Astrocyte (in vitro differentiated cells and primary cell): ENCODE measurements at places on chromosomes 5 and 9.

DNA sequence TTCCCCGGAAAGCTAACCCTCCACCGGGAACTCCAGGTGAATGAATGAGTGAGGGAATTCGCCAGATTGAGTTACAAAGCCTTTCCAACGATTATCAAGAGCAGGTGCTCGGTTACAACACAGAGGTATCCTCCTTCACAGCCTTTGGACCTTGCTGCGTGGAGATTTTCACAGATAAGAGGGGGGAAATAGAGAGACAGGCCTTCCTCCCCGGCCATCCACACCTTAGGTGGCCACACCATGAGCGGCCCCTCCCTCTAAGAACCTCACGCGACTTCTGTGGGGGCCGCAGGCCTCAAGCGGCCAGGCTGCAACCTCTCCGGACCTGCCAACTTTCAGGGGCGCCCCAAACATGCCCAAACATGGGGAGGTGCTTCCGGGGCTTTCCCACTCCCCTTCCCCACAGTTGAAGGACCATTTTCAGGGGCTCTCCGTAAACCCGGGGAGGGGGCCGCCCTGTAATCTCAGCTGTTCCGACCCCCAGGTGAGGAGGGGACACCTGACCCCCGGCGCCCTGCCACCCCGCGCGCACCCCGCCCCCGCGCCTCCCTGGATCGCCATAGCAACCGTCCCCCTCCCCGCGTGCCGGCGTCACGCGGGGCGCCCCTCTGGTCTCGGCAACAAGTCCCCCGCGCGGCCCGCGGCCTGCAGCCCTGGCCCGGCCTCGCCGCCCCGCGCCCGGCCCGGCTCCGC lies 603 bp downstream of the DENND1A start:
- H3K27ac ChIP-seq: no peak overlapping the region
- peaks cover 17% of the 10 kb centered on the region for H3K4me1 ChIP-seq
- peak overlapping the region; percentile 75 for H3K4me3 ChIP-seq
- DNase-seq: no peak

GRCh38 chr5:109649318-109649717 lies 40.4 kb upstream of the MAN2A1 start:
- H3K27me3 ChIP-seq: no peaks in the 10 kb centered on the region
- H3K36me3 ChIP-seq: no peaks in the 10 kb centered on the region
- no peaks in the 10 kb centered on the region for H3K4me1 ChIP-seq
- no peak overlapping the region for H3K27ac ChIP-seq
- no peak overlapping the region for H3K4me3 ChIP-seq
- DNase-seq: no peak

- peak; percentile 16 for DNase-seq
- no peak overlapping the region for H3K27ac ChIP-seq
- H3K4me1 ChIP-seq: no peaks in the 10 kb centered on the region
Measured at GRCh38 chr9:91837981-91838731, 111.9 kb downstream of the ROR2 start.

DNA sequence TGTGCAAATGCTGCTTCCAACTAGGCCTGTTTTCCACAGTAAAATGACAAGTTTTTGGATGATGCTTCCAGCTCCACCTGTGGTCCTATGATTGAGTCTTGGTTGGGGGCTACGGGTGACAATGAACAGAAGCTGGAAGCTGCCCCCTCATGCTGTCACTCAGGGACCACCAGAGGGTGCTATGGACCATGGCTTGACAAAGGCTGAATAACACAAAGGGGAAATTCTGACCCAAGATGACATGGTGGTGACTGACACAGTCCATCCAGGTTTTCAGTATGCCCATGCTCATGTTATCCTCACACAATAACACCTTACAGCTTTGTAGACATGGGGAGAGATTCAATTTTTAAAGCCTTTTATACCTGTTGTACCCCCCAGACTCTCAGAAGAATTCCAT lies 23.9 kb upstream of the SAP30L start:
- H3K27me3 ChIP-seq: no peaks in the 10 kb centered on the region
- no peak for DNase-seq
- no peaks in the 10 kb centered on the region for H3K4me1 ChIP-seq
- no peak overlapping the region for H3K4me3 ChIP-seq
- no peak overlapping the region for H3K27ac ChIP-seq

DNA sequence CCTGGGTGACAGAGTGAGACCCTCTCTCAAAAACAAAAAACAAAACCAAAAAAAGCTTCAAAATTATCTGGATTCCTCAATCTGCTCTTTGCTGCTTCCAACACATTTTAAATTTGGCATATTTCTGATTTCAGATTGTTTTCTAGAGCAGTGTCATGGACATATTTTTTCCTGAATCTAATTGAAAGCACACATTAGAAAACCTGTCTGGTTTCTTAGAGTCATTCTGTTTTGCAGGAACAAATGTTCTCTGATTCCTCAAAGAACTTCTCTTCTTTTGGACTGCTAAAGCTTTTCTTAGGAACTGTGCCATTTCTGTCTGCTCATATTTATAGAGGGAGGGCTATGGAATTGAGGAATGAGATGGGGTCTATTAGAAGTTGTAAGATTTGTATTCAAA lies 81.6 kb downstream of the RAI14 start:
- DNase-seq: no peak
- peaks cover 10% of the 10 kb centered on the region for H3K36me3 ChIP-seq
- no peak overlapping the region for H3K4me3 ChIP-seq
- no peaks in the 10 kb centered on the region for H3K27me3 ChIP-seq
